ENCODE measurements at places on chromosomes 1 and 21.

DNA sequence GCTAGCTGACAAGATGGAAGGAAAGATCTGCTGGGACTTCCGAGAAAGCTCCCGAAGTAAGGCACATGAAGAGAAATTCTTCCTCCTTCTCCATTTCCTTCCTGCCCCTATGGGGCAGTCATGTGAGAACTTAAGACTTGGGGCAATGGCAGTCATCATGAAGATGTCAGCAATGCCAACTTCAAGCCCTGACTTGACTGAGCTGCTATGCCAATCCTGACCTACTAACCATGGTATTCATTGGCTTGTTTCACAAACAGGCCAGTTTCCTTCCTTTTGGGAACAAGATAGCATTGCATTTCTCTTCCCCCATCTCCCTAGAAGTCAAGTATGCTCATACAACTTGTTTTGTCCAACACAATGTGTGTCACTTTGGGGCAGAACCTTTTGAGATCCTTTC, 25.5 kb downstream of the GRIK1 start:
- no peak for DNase-seq

- no peak for DNase-seq
Measured at GRCh38 chr1:203320591-203321272, 15.4 kb downstream of the BTG2 start.

- no peak for DNase-seq
Measured at GRCh38 chr1:34190692-34191091, 14.0 kb downstream of the C1orf94 start.

DNA sequence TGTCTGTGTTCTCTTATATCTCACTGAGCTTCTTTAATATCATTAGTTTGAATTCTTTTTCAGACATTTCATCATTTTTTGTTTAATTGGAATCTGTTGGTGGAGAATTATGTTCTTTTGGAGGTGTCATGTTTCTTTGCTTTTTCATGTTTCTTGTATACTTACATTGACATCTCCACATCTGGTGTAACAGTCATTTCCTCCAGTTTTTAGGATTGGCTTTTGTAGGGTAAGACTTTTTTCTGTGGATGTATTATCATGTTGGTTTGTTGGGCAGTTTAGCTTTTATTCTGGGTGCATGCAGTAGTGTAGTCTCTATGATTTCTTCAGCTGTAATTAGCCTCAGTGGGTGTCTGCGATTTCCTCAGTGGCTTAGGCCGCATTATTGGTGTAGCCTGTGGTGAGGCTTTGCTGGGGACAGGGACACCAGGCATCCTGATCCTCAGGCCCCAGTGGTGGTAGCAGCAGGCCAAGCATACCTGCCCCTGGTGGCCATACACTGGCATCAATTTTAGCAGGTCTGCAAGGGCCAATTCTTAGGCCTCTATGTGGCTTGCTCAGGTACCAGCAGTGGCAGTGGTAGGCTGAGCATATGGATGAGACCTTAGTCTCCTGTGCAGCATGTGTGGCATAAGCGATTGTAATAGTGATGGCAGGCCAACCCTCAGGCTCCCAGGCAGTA, 77.6 kb upstream of the SAMD13 start:
- DNase-seq: no peak

GRCh38 chr1:110170766-110171733, 20.8 kb downstream of the SLC6A17 start:
- no peak for DNase-seq

- DNase-seq: no peak
Measured at GRCh38 chr1:200922406-200922805, 27.7 kb downstream of the INAVA start.

DNA sequence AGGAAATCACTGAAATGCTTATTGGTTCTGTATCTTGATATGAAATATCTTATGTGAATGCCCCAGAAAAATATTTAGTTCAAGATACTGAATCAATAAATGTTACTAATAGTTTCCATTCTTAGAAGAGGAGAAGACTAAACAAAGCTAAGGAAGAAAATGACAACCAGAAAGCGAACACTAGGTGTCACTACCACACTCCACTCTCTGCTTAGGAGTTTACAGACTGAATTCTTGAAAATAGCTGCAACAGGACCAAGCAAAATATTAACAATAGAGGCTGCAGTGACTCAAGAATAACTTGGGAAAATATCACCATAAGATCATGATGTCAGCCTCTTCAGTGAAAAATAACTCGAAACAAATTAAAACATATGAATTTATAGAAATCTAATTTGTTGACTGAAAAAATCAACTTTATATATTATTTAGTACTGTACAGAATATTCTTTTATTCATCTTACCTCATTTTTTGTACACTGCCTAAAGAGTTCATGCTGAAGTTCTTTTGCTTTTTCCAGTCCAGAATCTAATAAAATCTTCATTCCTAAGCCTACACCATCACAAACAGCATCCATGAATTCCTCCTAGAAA, 61.6 kb downstream of the KIF14 start:
- no peak for DNase-seq

GRCh38 chr1:19567041-19567440, 77.1 kb upstream of the NBL1 start:
- no peak for DNase-seq

GRCh38 chr1:18149027-18149641, 41.5 kb downstream of the IGSF21 start:
- DNase-seq: no peak

DNA sequence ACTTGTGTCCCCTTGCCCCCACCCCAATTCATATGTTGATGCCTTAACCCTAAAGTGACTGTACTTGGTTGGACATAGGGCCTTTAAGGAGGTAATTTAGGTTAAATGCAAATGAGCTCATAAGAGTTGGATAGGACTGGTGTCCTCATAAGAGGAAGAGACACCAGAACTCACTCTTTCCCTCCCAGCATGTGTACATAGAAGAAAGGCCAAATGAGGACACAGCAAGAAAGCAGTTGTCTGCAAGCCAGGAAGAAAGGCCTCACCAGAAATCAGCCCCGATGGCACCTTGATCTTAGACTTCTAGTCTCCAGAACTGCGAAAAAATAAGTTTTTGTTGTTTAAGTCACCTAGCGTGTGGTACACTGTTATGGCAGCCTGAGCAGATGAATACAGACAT, 45.5 kb downstream of the RAB3GAP2 start:
- DNase-seq: no peak

DNA sequence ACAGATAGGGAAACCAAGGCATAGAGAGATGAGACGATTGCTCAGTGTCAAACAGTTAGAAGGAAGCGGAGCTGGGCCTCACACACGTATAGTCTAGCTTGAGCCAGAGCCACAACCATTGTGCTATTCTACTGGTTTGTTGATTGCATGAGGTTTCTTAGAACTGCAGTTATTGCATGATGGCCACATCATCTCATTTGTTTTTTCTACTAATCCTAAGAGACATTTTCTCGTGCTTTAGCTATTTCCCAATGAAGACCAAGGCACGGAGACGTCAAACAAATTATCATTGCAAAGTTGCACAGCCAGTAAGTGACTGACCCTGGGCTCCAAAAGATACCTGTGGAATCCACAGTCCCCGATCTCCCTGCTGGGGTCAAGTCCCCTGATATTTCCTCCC, 25.1 kb upstream of the ZNF362 start:
- no peak for DNase-seq

GRCh38 chr1:227929751-227930472, 17.8 kb downstream of the WNT9A start:
- DNase-seq: no peak

- DNase-seq: no peak
Measured at GRCh38 chr1:25914074-25914995, 8.1 kb upstream of the STMN1 start.

- no peak for DNase-seq
Measured at GRCh38 chr1:203163891-203164635, 11.6 kb downstream of the MYBPH start.

DNA sequence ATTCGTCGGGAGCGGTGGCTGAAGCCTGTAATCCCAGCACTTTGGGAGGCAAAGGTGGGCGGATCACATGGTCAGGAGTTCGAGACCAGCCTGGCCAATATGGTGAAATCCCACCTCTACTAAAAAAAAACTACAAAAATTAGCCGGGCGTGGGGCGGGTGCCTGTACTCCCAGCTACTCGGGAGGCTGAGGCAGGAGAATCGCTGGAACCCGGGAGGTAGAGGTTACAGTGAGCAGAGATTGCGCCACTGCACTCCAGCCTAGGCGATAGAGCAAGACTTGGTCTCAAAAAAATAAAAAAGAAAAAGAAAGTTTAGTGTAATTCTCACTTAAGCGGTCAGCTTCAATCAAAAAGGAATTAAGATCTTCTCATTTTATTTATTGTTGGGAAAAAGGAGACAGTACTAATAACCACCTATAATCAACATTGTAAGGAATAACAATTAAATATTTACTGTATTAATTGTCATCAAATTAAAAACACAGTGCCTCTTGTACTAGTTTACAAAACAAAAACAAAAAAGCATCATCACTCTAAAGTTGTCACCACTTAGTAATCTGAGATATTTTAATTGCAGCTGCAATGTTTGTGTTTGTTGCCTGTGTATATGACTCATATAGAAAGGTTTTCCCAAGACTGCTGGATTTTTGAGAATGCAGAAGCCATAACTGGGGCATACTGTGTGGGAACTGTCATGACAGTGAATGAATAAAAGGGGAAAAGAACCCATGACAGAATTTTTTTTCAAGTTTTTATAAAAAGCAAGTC, 3.7 kb downstream of the FBXO42 start:
- no peak for DNase-seq

DNA sequence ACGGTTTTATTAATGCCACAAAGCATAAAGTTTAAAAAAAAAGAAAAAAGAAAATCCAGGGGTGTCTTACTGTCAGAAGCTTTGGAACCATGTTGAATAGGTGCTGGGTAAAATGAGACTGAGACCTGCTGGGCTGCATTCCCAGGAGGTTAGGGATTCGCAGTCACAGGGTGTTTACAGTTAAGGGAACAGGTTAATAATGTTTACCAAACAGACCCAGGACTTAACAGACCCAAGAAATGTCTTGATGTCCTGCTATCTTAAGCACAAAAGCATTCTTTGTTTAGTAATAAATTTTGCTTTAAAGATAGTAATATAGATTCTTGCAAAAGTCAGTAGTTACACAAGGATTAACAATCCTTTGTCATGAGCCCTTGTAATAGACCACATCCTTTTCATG, 54.7 kb downstream of the OLFML3 start:
- DNase-seq: no peak

- no peak for DNase-seq
Measured at GRCh38 chr1:226691247-226691646, 47.8 kb downstream of the ITPKB start.

- DNase-seq: no peak
Measured at GRCh38 chr1:187390215-187390818, 561.6 kb downstream of the PLA2G4A start.

GRCh38 chr1:63723602-63724001, 50.2 kb upstream of the ROR1 start:
- no peak for DNase-seq

GRCh38 chr1:51584021-51584420, 32.9 kb upstream of the OSBPL9 start:
- no peak for DNase-seq

DNA sequence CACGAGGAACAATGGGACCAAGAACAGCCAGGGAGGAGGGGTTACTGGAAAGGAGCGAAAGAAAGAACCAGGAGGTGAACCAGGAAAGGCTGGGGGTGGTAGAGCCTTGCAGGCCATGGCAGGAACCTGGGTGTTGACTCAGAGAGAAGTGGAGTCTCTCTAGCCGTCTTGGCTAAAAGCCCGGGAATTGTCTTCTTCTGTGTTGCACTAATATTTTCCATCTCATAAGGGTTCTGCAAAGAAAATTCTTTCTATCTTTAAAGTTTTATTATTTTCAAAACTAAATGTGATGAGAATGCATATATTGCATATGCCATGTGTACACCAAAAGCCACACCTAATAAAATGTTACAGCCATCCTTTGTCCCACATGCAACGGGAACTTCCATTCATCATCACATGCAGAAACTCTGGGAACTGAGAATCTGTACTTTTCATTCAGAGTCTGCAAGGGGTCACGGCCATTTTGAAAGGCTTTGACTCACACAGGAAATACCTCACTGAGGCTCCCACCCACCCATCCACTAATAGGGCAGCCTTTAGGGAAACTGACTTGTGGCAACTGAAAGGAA, 38.0 kb downstream of the ERG start:
- no peak for DNase-seq

- peak; percentile 18 for DNase-seq
Measured at GRCh38 chr1:77282866-77283539, 1.2 kb downstream of the AK5 start.

- no peak for DNase-seq
Measured at GRCh38 chr1:63124666-63125191, 197.6 kb upstream of the FOXD3 start.

- DNase-seq: no peak
Measured at GRCh38 chr1:221411283-221411682, 330.6 kb downstream of the DUSP10 start.

DNA sequence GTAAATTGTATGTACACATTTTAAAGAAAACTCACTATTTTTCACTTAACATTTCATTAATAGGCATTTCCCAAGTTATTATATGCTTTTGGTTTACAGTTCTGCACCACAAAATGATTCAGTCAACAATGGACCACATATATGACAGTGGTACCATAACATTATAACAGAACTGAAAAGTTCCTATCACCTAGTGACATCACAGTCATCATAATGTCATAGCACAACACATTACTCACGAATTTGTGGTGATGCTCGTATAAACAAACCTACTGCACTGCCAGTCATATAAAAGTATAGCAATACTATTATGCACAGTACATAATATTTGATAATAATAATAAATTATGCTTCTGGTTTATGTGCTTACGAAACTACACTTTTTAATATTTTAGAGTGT, 30.9 kb downstream of the DNAI4 start:
- no peak for DNase-seq

DNA sequence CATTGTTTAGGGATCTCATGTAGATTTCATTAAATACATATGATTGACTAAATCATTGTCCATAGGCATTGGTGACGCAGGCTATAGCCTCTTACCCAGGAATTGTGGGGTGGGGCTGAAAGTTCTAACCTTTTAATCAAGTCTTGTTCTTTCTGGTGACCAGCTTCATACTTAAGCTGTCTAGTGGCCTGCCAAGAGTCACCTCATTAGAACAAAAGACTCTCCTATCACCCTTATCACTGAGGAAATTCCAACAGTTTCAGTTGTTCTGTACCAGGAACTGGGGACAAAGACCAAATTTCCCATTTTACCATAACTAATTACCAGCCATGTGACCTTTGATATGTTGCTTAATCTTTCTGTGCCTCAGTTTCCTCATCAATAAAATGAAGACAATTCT, 298.5 kb downstream of the PBX1 start:
- no peak for DNase-seq

Data from stimulated activated CD4-positive, alpha-beta T cell treated with anti-CD3 and anti-CD28 coated beads, Interleukin-1b, Interleukin-23, amount 100 ng/mL, for 4 hours (primary cell).